ENCODE measurements at places on chromosomes 2 and 18. TPM values are rescaled to one million over a fixed set of nuclear protein-coding genes. Genes with fewer than 3 reads are reported as not detected.

- no peak for DNase-seq
Measured at GRCh38 chr2:166246901-166247300, 119.1 kb upstream of the SCN1A start.

GRCh38 chr2:107325981-107326786, 440.2 kb upstream of the ST6GAL2 start:
- no peak for DNase-seq

- no peak for DNase-seq
Measured at GRCh38 chr18:75785206-75785605, 357.7 kb upstream of the SMIM21 start.

- no peak for DNase-seq
Measured at GRCh38 chr2:194696690-194697089, 960.3 kb upstream of the SLC39A10 start.

DNA sequence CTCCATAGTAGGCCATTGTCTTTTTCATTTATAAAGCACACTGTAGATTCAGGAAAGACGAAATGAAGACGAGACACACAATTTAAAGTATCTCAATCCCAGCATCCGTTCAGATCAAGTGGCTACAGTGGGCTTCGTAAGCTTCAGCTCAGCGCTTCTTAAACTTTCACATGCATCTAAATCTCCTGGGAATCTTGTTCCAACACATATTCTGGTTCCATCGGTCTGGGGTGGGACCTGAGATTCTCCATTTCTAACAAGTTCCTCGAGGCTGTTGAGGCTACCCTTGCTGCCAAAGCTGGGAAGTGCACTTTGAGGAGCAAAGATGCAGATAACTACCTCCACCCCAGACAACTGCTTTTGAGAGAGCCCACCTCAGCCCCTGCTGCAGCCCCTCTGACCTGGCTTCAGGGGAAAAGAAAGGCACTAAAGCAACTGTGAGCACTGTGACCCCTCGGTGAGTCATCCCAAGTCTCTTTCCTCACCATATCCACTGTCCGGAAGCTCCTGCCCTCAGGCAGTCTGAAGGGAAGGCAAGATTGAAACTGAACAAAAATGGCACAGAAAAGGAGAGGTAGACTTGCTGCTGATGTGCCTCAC, 201.1 kb upstream of the FBXO11 start:
- no peak for DNase-seq

- DNase-seq: no peak
Measured at GRCh38 chr2:56009758-56010458, 86.3 kb upstream of the EFEMP1 start.

ANKRD30B gene
- not detected for total RNA-seq

SERPINB4 gene
- total RNA-seq: not detected

DNA sequence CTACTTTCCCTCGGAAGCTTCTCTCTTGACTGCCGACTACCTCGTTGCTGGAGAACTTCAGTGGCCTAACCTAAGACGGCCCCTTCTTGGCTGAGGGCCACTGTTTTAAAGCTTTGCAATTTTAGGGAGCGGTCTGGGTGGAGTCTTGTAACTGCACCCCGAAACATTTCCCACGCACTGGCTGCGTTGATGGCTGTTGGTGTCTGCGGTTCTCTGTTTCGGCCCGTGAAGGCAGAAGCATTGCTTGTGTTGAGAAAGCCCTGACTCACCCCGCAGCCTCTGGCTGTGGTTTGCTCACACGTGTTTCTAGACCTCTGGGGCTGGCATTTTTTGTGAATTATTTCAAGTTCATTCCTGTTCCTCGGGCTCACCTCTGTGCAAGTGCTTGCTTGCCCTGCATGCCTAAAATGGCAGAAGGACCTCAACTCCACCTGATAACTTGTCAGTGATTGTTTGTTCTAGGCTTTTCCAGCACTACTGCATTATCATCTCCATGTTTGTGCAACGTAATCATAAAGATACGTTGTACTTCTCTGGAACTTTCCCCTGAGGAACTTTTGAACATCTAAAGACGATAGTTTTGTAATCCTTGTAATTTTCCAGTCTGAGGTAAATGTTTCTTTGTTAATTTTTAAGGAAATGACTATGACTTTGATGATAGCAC, 94.2 kb upstream of the DLX2 start:
- DNase-seq: peak; percentile 82

SALL3 gene
- not detected for total RNA-seq

DNA sequence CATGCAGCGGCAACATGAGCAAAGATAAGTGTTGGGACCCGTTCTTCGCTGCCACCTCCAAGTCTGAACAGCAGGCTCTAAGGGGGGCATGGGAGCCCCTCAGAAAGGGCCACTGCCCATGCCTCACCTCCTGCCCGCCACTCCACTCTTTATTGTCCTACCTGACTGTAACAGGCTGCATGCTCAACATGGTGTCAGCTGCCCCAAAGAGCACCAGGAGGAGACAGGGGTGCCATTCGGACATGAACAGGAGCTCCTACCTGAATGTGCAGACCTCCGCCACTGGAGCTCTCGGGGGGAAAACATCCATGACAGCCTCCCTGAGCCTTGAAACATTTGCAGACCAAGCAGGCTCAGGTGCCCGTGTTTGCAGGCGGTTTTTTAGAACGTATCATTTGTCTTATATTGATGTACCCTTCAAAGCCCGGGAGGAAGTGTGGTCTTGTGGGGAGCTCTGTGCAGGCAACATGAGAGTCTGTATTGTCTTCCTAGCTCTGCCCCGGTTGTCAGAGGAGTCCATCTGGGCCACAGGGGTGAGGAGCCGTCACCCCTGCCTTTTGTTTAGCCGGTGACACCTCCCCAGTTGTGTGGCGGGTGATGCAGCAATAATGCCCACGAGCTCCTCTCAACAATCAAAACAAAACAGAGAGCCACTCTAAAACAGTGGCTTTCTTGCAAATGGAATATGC, 35.1 kb upstream of the CD8A start:
- DNase-seq: peak; percentile 68

- DNase-seq: no peak
Measured at GRCh38 chr2:165647409-165647808, 146.6 kb downstream of the GALNT3 start.

DNA sequence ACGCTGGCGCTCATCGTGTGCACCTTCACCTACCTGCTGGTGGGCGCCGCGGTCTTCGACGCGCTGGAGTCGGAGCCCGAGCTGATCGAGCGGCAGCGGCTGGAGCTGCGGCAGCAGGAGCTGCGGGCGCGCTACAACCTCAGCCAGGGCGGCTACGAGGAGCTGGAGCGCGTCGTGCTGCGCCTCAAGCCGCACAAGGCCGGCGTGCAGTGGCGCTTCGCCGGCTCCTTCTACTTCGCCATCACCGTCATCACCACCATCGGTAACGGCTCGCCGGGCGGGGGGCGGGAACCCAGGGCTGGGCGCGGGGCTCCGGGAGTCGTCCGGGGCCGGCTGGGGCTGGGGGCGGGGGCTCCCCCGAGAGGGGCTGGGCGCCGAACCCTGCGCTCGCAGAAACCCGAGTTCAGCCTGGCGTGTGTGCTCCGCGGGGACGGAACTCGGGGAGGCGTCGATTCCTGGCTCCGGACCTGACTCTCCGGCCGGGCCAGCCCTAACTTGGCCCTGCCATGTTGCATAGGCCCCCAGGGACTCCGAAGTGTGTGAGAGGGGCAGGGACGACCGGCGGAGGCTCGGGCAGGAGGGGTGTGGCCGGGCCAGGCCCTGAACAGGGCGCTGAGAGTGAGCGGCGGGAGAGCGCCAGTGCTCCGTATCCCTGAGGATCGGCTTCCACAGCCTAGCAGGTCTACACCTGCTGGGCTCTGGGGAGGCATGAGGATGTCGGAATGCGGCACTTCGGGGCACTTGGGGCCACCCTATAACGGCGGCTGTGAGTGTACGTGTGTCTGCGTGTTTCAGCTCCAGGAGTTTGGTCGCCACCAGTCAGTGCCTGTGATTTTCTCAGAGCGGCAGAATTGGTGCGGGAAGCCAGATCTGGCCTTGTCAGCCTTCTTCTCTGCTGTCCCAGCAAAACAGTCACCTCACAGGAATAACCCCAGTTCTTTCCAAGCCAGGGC, 651 bp downstream of the KCNK3 start:
- no peak for DNase-seq

CFAP65 gene
- not detected for total RNA-seq

DNA sequence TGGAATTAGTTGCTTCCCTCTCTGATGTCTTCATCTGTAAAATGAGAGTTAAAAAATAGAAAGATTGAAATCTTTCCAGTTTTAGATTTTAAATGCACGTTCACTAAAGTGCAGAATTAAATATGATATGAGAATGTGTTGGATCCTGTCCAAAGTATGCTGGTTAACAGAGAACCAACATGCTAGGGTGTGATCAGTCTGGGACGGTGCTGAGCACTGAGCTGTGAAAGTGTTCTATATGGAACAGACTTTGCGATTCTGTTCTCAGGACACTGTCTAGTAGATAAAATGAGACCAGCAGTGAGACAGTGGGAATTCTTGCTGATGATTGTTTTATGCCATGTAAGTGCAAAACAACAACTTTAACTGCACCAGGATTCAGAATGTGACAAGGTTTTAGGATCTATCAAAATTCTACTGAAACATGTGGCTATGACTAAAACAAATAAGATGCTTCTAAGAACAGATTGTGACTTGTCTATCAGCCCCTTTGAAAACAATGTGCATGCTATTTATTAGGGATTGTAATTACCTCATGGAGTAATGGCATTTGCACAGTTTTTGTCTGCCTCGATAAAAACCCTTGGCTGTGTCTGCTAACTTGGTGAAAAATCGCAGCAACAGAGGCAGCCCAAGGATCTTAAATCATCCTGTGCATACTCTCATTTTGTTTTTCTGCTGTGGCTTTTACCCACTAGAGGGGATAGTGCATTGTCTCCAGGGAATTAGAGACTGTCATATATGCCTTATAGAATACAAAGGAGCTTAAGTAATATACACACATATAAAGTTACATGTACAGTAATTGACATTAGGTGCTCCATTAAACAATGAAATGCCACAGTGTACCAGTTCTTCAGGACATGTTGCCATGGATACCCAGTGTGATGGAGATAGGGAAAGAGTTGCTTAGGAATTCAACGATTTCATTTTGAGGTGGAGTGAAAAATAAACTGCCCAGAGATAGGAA, 55.1 kb downstream of the MAP3K20 start:
- no peak for DNase-seq

GRCh38 chr2:84797271-84797670, 83.6 kb downstream of the TRABD2A start:
- no peak for DNase-seq

GALNT3 gene
- 1.5 TPM for total RNA-seq

DNA sequence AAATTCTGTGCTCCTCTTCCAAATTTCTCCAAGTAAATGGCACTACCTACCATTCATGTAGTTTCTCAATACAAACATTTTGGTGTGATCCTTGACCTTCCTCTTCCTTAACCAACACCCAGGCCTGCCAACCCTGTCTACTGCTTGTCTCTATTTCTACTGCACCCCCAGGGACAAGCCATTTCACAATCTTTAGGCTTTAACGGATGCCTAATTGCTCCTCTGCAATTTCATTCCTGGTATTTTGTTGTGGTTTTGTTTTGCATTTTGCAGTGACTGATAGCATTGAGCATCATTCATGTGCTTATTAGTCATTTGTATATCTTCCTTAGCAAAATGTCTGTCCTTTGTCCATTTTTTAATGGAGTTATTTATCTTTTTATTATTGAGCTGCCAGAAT, 10.0 kb downstream of the FAP start:
- no peak for DNase-seq

DNA sequence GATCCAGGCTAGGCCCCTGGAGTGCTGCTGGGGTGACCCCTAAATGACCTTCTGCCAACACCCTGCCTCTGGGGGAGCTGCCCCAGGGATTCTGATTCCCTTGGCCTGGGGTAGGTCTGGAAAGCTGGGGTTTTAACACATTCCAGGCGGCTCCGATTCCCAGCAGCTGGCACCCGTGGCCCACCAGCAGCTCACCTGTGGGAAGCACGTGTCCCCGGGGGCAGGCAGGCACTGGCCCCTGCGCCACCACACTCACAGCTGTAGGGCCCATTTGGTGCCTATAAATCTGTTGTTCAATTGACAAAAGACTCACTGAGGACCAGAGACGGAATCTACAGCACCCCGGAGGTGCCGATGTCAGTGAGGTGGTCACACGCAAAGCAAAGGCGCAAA, 4.1 kb upstream of the KLHL30 start:
- DNase-seq: no peak

DNA sequence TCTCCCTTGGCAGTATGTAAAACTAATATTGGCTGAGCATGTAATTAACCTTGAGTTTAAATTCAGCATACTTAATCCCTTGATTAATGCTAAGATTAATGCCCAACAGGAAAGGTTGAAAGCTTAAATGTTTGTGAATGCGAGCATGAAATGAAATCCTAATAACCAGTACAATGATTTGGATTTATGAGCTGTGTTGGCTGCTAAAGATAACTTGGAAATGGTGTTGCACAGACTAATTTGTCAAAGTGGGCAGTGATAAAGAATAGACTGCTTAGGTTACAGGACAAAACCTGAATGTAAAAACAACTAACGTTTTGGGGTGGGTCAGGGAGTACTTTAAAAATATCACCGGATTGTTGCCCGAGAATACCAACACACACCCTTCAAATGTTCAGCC, 70.6 kb downstream of the MGAT5 start:
- no peak for DNase-seq

RAB3GAP1 gene
- 55.5 TPM for total RNA-seq

GRCh38 chr2:72994991-72995380, 76.5 kb downstream of the SFXN5 start:
- DNase-seq: no peak

DNA sequence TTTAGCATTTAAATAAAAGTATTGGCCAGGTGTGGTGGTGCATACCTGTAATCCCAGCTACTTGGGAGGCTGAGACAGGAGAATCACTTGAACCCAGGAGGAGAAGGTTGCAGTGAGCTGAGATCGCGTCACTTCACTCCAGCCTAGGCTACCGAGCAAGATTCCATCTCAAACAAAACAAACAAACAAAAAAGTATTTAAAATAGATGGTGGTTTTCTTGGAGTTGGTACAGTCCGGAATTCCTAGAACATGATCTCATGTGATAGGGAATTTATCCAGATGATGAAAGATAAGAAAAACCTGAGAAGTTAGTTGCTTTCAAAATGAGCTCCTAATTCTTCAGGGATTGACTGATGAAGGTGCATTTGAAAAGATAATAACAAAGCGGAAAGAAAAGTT, 62.0 kb downstream of the BIRC6 start:
- DNase-seq: no peak

DNA sequence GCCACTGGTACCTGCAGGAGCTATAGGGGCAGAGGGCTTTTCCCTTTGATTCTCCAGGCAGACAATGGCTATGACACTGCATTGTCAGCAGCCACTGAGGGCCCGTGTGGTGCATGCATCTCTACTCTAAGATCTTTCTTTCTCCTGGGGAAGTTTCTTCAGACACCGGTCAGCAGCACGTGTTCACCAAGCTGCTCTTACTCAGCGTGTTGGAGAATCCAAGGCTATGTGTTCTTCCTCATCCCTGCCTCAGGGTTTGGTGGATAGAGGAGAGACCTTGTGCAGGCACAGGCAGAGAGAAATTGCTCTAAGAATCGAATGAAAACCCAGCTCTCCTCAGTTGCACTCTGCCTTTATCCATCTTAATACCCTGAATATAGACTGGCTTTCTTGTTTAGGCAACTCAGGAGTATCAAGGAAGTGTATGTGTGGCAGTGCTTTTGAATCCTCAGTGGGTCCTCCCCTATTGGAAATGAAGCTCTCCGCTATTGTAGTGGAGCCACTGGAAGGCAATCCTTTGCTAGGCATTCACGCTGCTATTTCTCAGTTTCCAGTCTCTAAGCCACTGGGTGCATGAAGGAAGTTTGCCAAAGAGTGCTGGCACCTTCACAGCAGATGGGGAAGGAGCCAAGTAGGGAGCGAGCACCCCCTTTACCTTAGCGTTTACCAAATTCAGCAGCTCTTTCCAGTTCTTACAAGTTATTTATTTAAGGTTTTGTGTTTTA, 86.9 kb upstream of the EML6 start:
- DNase-seq: no peak

GRCh38 chr18:70494524-70494923, 205.7 kb downstream of the SOCS6 start:
- no peak for DNase-seq
